Gastroesophageal sphincter (tissue), 4 donors: ENCODE measurements at places on chromosomes 2 and 18. TPM values are rescaled to one million over a fixed set of nuclear protein-coding genes. Genes with fewer than 3 reads are reported as not detected.

GRCh38 chr2:126981476-126981875 lies 82.8 kb downstream of the TEX51 start:
- ATAC-seq = no peak

DNA sequence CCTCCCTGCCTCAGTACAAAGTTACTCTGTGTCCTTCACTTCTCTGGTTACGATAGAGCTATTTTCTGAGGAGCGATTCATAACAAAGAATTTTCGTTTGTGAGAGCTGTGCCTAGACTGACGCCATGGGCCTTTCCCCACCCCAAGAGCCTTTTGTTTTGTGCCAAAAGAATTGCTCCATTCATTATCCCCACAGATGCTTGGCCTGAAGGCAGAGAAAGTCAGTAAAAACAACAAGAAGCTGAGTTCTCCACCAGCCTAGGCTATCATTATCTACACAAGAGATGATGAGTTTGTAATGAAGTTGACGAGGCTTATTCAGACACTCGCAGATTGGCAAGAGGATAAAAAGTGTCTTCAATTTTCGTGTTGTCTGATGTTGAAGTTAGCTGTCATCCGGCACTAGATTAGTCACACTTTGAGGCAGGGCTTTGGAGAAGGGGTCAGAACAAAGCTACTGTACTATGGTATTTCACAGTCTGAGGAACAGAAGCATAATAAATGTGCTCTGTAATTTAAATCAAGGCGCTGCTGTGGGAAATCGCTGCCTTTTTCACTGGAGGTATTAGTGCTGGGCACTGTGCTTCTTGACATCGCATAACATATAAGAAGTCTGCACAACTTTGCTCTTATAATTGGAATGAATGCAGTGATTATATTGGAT lies 278.4 kb upstream of the FIGN start:
- peak; percentile 73 for ATAC-seq

DNA sequence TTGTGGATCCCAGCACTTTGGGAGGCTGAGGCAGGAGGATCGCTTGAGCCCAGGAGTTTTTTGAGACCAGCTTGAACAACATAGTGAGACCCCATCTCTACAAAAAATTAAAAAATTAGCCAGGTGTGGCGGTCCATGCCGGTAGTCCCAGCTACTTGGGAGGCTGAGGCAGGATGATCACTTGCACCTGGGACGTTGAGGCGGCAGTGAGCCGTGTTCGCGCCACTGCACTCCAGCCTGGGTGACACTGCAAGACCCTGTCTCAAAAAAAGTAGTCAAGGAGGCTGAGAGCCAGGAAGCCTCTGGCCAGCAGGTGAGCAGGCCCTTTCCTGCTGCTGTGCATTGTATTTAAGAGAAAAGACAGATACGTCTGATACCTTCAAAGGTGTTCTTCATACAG lies 11.1 kb upstream of the PROC start:
- ATAC-seq = no peak

- ATAC-seq = no peak
These were observed 69.2 kb downstream of the MARCHF4 start for GRCh38 chr2:216302981-216303676.

The LBH gene
- total RNA-seq = 509 TPM

GRCh38 chr2:85175369-85176299 lies 42.4 kb downstream of the TCF7L1 start:
- no peak for ATAC-seq
